ENCODE measurements at places on chromosomes 6 and 20. TPM values are rescaled to one million over a fixed set of nuclear protein-coding genes. Genes with fewer than 3 reads are reported as not detected.

The TCF15 gene
- not detected for total RNA-seq

The LHFPL5 gene
- total RNA-seq = 0.13 TPM

The TMEM242 gene
- total RNA-seq = 6.8 TPM

The CFAP206 gene
- 0.56 TPM for total RNA-seq
